Mesothelial cell of epicardium (in vitro differentiated cells): ENCODE measurements at places on chromosomes 12 and 14.

GRCh38 chr12:17478908-17479673, 610.9 kb downstream of the RERGL start:
- peaks cover 2% of the 10 kb centered on the region for H3K36me3 ChIP-seq
- no peak for DNase-seq
- H3K4me1 ChIP-seq, result no peaks in the 10 kb centered on the region
- no peaks in the 10 kb centered on the region for H3K27me3 ChIP-seq
- no peak overlapping the region for H3K4me3 ChIP-seq
- no peak overlapping the region for H3K27ac ChIP-seq

DNA sequence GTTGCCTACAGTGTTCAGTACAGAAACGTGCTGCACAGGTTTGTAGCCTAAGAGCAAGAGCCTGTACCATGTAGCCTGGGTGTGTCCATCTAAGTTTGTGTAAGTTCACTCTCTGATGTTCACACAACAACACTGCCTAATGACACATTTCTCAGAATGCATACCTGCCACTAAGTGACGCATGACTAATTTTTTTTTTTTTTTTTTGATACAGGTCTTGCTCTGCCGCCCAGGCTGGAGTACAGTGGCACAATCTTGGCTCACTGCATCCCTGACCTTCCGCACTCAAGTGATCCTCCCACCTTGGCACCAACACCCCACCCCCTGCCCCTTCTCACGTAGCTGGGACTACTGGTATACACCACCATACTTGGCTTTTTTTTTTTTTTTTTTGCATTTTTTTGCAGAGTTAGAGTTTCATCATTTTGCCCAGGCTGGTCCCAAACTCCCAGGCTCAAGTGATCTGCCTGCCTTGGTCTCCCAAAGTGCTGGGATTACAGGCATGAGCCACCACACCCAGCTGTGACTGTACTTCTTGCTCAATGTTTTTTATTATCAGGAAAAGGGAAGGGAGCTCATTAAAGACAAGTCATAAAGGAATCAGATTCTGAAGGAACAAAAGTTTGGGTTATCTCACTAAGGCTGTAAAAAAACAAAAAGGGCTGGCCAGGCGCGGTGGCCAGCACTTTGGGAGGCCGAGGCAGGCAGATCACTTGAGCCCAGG, 10.0 kb upstream of the CDC42BPB start:
- no peak for DNase-seq
- no peak overlapping the region for H3K4me3 ChIP-seq
- H3K36me3 ChIP-seq, result peaks cover 2% of the 10 kb centered on the region

DNA sequence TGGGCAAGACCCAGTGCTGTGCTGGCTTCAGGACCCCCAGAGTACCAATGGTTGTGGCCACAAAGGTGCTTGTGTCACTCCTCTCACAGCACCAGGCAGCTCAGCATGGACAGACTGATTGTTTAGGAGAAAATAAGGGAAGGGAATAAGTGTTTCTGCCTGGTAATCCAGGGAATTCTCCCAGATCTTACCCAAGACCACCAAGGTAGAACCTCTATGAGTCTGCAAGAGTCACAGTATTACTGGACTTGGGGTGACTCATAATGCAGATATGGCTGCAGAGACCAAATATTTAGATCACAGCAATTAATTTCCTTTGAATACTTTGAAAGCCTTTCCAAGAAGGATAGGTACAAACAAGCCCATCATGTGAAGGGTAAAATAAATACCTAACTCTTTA, 1178.3 kb upstream of the FLRT2 start:
- H3K4me3 ChIP-seq, result no peak overlapping the region
- no peak overlapping the region for H3K27ac ChIP-seq
- no peaks in the 10 kb centered on the region for H3K4me1 ChIP-seq
- no peaks in the 10 kb centered on the region for H3K27me3 ChIP-seq

GRCh38 chr14:70884595-70885342, 22.5 kb upstream of the PCNX1 start:
- no peaks in the 10 kb centered on the region for H3K27me3 ChIP-seq
- H3K4me1 ChIP-seq, result peaks cover 26% of the 10 kb centered on the region
- DNase-seq, result no peak
- no peak overlapping the region for H3K27ac ChIP-seq
- no peaks in the 10 kb centered on the region for H3K36me3 ChIP-seq

- no peaks in the 10 kb centered on the region for H3K36me3 ChIP-seq
- H3K4me3 ChIP-seq, result no peak overlapping the region
- no peaks in the 10 kb centered on the region for H3K27me3 ChIP-seq
- no peak overlapping the region for H3K27ac ChIP-seq
- peaks cover 9% of the 10 kb centered on the region for H3K4me1 ChIP-seq
- DNase-seq, result no peak
Observed at GRCh38 chr14:71529848-71530247, 402.4 kb upstream of the RGS6 start.

DNA sequence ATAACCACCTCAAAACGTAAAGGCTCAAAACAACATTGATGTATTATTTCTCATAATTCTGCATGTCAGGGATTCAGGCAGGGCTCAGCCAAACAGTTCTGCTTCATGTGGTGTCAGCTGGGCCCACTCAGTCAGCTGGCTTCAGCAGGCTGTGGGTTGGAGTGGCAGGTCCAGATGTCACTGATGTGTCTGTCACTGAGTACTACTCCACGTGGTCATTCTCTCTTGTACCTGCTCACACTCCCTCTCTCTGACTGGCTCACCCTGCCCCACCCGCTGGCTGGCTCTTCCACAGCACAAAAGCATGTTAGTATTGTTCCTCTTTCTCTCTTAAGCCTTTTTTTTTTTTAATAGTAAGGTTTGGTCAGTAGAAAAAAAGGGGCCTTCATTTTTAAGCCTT, 182.4 kb downstream of the DICER1 start:
- no peaks in the 10 kb centered on the region for H3K4me1 ChIP-seq
- H3K4me3 ChIP-seq, result no peak overlapping the region
- H3K36me3 ChIP-seq, result peaks cover 3% of the 10 kb centered on the region

DNA sequence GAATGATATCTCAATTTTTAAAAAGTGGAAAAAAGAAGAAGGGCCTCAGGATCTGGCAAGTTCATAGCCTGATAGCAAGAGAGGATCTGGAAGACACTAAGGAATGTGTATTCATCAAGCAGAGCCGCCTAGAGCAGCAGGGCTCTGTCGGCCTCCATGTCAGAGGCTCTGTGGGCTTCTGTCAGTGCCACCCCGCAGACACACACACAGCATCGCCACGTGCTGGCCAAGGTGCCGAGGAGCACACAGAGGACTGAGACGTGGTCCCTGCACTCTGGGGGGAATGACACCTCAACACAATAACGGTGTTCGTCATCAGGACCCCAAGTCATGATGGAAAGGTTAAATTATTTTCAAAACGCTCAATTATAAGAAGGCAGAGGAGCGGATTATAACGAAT, 21.3 kb upstream of the PRMT8 start:
- H3K27ac ChIP-seq, result no peak overlapping the region
- no peaks in the 10 kb centered on the region for H3K4me1 ChIP-seq
- H3K4me3 ChIP-seq, result no peak overlapping the region
- no peak for DNase-seq
- H3K27me3 ChIP-seq, result peaks cover 45% of the 10 kb centered on the region

DNA sequence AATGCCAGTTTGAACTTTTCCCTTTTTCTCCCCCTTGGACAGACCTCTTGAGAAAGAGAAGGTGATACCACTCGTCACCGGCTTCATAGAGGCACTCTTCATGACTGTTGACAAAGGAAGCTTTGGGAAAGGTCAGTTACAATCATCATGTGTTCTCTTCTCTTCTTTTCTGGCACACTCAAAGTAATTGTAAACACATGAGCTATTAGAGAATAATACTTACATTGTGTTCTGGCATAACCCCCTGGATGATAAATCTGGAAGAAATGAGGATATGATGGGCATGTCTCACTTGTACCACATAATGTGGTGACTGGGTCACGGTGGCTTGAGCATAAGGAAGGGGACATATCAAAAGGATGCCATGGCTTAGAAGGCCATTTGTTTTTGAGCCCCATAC, 20.0 kb downstream of the UTP20 start:
- H3K27me3 ChIP-seq, result no peaks in the 10 kb centered on the region
- H3K27ac ChIP-seq, result no peak overlapping the region
- no peaks in the 10 kb centered on the region for H3K4me1 ChIP-seq
- H3K4me3 ChIP-seq, result no peak overlapping the region
- H3K36me3 ChIP-seq, result peaks cover 35% of the 10 kb centered on the region
- no peak for DNase-seq

DNA sequence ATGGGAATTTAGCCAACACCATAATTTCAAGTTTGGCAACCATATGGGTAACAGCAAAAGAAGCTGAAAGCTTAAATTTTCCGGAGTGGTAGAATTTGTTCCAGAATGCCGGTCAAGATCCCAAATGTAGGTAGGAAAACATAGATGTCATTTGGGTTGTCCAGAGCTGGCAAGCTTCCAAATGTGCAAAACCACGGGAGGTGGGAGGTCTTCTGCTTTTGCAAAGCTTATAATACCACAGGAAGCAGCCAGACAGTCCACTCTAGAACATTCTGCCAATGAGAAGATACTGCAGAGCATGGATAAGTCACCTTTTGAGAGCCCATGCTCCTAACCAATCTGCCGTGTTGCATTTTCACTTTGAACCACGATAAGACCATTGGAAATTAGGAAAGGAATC, 26.4 kb upstream of the BATF start:
- H3K27ac ChIP-seq, result no peak overlapping the region
- DNase-seq, result no peak
- H3K4me3 ChIP-seq, result no peak overlapping the region
- H3K27me3 ChIP-seq, result no peaks in the 10 kb centered on the region
- no peaks in the 10 kb centered on the region for H3K36me3 ChIP-seq

- no peaks in the 10 kb centered on the region for H3K36me3 ChIP-seq
- H3K27ac ChIP-seq, result no peak overlapping the region
Observed at GRCh38 chr12:107339487-107339886, 246.1 kb upstream of the CRY1 start.

- peaks cover 10% of the 10 kb centered on the region for H3K4me1 ChIP-seq
- no peaks in the 10 kb centered on the region for H3K36me3 ChIP-seq
- peaks cover 54% of the 10 kb centered on the region for H3K27me3 ChIP-seq
- no peak overlapping the region for H3K4me3 ChIP-seq
Observed at GRCh38 chr14:69263771-69264170, 3.8 kb downstream of the GALNT16 start.

DNA sequence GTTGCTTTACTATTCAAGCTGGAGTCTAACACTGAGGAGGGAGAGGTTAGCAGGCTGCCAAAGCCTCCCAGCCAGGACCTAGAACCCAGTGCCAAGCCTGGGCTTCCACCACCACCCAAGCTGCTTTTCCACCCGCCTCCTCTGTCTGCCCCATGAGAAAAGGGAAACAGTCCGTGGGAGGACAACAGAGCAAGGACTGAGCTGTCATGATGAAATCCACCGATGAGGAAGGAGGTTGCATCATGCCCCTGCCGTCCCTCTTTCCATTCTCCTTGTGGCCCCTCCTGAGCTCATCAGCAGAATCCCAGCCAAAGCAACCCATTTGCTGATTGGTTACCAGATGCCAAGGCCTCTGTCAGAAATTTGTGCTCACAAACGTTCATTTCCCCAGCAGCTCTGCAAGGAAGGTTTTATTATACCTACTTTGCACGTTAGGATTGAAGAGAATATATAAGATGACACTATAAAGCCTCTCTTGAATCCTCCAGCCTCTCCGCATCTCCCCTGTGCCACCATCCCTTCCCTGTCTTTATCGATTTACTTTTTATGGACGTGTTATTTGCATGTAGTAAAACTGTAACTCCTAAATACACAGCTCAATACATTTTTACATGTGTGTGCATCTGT, 6.3 kb upstream of the SERPINA1 start:
- H3K36me3 ChIP-seq, result no peaks in the 10 kb centered on the region
- no peak overlapping the region for H3K4me3 ChIP-seq
- H3K27me3 ChIP-seq, result no peaks in the 10 kb centered on the region

DNA sequence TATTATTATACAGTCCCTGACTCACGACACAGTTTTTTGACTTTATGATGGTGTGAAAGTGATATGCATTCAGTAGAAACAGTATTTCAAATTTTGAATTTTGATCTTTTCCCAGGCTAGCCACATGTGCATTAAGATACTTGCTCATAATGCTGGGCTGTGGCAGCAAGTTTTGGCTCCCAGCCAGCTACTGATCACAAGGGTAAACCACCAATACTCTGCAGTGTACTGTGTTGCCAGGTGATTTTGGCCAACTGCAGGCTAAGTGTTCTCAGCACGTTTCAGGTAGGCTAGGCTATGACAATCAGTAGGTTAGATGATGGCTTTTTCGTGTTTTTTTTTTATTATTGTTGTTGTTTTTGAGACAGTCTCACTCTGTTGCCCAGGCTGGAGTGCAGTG, 69.4 kb upstream of the ACTN1 start:
- peaks cover 4% of the 10 kb centered on the region for H3K36me3 ChIP-seq
- no peak overlapping the region for H3K4me3 ChIP-seq
- H3K27me3 ChIP-seq, result no peaks in the 10 kb centered on the region
- peak overlapping the region; percentile 48 for H3K27ac ChIP-seq
- DNase-seq, result no peak

GRCh38 chr12:6730169-6730568, 6.3 kb downstream of the COPS7A start:
- no peak overlapping the region for H3K4me3 ChIP-seq
- peaks cover 5% of the 10 kb centered on the region for H3K4me1 ChIP-seq
- DNase-seq, result no peak
- H3K36me3 ChIP-seq, result peaks cover 27% of the 10 kb centered on the region
- H3K27ac ChIP-seq, result no peak overlapping the region

DNA sequence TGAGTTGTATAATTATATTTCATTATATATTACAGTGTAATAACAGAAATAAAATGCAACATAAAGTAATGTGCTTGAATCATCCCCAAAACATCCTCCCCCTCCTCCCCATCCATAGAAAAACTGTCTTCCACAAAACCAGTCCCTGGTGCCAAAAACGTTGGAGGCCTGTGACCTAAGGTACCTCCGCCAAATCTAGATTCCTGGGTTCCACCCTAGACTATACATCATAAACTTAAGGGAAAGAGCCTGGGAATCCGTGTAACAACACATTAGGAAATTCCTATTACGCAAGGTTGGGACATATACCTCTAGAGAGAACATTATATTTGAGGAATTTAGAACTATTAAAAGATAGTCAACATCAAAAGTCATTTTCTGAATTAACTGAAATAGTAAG, 38.0 kb downstream of the SPPL3 start:
- H3K4me1 ChIP-seq, result peaks cover 2% of the 10 kb centered on the region
- no peak overlapping the region for H3K4me3 ChIP-seq
- no peak for DNase-seq
- no peaks in the 10 kb centered on the region for H3K27me3 ChIP-seq
- no peak overlapping the region for H3K27ac ChIP-seq
- peaks cover 3% of the 10 kb centered on the region for H3K36me3 ChIP-seq

DNA sequence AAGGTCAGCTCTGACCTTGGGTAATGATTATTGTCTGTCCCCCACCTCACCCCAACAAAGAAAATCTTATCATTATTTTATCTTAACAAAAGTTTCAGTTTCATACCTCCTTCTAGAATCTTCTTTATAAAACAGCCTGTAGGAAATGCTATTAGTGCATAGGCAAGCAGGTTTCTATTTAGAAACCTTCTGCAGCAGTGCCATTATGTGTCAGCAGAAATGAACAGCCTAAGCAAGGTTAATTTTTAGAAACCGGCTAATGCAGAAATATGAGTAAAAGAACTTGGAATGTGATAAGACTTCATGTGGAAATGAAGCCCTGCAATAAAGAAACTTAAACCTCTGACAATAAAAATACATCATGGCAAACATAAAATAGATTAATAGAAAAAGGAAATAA, 814.4 kb downstream of the FSCB start:
- no peak for DNase-seq
- no peaks in the 10 kb centered on the region for H3K27me3 ChIP-seq
- peaks cover 10% of the 10 kb centered on the region for H3K4me1 ChIP-seq
- no peaks in the 10 kb centered on the region for H3K36me3 ChIP-seq

- DNase-seq, result no peak
- no peaks in the 10 kb centered on the region for H3K27me3 ChIP-seq
- H3K4me3 ChIP-seq, result peak overlapping the region; percentile 83
- peak overlapping the region; percentile 89 for H3K27ac ChIP-seq
Observed at GRCh38 chr12:68331500-68331868, 678 bp downstream of the MDM1 start.
